ENCODE measurements at places on chromosomes 7 and 10.

DNA sequence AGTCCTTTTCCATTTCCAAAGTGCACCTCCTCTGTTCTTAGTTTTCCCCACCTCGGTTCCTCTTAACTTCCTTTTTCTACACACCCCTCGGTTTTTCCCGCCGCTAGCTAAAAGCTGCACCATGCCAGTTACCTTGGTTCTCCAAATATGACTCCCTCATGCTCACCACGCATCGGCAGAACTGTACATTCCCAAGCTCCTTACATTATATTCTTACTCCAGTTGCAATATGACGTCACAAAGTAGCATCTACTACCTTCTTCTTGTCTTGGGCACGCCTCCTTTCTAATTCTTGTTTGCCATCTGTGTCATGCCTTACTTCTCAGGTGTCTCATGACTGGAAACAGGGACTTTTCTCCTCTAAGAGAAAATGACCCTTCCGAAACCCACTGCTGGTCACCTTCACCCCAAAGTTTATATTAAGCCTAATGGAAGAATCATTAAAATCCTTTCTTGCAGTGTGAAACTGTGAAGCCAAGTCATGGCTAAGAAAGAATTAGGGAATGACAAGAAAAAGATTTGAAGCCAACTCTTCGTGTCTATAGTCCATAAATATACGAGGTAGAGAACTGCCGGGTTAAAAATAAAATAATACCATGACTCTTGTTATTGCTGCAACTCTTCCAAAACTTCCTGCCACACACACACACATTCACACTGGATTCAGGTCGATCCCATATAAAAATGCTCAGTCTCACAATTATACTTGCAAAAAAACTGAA, 1.7 kb downstream of the ESYT2 start:
- DNase-seq: no peak

DNA sequence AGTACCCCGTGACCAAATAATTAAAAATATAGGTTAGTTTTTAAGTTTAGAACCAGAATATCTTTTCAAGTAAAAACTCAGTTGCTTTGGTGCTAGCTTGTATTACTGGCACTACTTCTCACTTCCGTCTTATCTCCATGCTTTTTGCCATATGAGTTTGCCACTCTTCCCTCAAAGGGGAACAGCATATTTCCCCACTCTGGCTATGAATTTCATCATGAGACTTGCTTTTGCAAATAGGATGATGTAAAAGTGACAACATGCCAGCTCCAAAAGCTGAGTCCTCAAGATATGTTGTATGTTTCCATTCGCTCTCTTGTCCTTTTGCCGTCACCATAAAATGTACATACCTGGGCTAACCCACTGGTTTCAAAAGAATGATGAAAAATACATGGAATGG, 178.1 kb upstream of the SEMA3A start:
- no peak for DNase-seq

DNA sequence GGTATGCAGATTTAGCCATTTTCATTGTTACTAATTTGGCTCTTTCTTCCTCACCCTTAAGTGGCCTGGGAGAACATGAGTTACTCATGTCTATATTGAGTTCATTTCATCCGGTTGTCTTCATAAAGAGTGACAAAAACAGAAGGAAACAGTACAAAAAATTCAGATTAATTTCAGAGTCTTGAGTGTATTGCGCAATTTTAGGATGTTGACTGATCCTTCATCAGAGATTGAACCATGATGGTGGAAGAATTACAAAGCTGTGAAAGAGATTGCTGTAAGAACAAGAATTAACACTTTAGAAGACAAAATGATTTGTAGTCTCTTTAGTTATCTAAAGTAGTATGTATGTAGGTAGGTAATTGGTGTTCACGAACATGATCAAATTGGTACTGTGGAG, 194.0 kb upstream of the PPP1R3A start:
- DNase-seq: no peak

DNA sequence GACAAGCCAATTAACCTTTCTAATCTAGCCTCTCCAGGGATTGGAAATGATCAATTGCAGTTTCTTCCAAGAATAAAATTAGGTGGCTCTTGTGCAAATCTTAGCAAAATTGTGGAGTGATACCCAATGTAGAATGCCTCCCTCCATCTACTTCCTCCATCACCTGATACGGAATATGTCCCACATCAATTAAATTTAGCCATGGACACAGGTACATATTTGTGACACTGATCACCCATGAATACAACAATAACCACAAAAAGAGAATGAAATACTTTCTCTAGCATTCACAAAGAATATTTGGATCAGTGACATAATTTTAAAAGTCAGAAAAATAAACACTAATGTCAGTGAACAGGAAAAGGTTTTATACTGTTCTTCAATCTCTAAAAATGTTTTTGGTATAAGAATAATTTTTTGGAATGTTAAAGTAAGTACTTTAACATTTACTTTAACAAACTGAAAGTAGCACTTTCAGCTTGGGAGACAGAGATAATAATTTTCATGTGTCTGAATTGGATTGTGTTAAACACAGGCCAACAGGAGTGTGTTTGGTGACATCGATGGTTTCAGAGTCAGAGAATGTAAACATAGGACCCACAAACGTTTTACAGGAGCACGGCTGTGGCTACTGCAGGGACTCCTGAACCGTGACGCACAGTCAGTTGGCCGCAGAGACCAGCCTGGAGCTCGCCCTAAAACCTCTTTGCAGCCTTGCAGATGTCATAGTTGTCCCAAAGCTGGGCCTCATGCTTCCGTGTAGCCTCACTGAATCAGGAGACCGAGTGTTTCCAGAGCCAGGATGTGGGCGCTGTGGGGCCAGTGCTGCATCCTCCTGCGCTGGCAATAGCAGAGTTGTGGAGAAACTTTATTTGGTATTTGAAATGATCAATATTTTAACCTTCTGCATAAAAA, 7.2 kb downstream of the RBM20 start:
- DNase-seq: peak; percentile 23

GRCh38 chr10:88680958-88681357, 16.7 kb downstream of the LIPF start:
- DNase-seq: no peak

DNA sequence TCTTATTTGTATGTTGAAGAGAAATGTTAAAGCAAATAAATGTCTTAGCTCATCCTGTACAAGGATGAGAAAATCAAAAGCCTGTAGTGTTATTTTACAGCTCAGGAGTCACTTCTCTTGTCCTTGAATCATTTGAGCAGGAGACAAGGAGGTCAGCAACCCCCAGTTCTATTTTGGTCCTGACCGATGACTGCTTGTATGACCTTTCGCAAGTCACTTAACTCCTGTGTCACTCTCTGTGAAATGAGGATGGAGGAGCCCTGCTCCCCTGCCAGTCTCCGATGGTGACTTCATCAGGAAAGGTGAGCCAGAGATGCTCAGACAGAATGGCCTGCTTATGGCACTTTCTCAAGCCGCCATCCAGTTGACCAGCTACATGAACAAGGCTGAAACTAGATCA, 101.0 kb downstream of the CELF2 start:
- DNase-seq: no peak

- DNase-seq: no peak
Measured at GRCh38 chr7:4256286-4256685, 425.8 kb upstream of the FOXK1 start.

- no peak for DNase-seq
Measured at GRCh38 chr7:25392588-25393338, 164.5 kb upstream of the NPVF start.

GRCh38 chr7:14894826-14895225, 7.7 kb downstream of the DGKB start:
- DNase-seq: no peak

- no peak for DNase-seq
Measured at GRCh38 chr7:149725426-149725821, 48.0 kb downstream of the ZNF467 start.

DNA sequence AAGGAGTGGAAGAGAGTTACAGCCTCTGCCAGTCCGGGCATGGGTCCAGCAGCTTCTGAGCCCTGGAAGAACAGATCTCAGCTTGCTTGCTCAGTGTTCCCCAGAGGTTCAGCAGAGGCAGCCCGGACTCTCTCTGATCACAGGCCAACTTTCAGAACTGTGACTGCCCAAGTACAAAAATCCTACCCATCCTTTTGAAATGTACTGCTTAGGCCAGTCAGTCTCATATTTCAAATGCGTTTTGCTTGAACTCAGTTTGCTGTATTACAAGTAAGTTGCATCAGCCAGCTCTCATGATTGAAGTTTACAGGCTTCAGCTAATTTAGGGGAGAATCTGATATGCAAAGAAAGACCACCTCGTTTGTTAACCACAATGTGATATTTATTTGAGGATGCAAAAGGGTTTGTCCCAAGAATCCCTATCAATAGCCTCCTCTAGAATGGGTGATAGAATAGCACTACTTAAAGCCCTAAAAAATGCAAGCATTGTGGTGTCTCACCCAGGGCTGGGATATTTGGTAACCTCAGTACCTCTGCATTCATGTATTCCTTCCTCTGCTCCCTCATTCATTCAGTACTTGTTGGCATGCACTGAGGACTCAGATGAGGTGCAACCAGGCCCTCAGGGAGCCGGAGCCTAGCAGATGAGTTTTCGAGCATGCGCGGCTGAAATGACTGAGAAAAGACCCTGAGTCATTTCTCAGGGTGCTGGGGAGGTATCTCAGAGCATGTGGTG, 7.0 kb downstream of the AIMP2 start:
- no peak for DNase-seq
